ENCODE measurements at places on chromosomes 16 and 17. TPM values are rescaled to one million over a fixed set of nuclear protein-coding genes. Genes with fewer than 3 reads are reported as not detected.

DNA sequence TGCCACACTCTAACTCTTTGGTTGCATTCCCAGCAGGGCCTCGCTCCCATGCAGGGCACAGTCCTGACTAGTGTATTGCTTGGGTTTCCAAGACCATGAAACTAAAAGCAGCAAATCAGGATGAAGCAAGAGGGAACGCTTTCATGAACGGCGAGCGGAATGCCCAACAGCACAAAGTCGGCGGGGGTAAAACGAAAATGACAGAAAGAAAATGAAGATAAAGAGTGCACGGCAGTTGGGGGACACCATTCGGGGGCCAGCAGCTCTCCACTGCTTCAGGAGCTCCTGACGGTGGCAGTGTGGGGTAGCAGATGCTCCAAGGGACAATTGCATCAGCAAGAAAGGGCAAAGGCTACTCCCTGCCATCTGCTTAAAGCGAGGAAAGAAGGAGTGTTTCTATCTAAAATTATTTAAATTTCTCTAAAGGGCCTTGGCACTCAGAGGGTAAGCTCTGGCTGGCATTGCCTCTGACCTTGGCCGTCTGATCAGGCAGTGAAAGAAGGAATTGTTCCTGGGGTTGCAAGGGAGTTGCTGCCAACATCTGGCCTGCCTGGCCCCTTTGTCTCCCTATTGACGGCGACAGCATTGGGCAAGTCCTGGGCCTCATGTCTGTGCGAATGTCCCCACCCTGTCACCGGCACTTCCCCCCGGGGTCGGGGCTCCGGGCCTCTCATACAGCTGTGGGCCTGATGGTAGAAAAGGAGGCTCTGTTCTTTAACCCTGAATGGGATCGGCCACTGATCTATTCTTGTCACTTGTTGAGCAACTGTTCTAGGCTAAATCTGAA, 138.2 kb downstream of the CMIP start:
- no peak for DNase-seq
- no peaks in the 10 kb centered on the region for H3K27me3 ChIP-seq
- no peak overlapping the region for H3K27ac ChIP-seq
- no peaks in the 10 kb centered on the region for H3K4me1 ChIP-seq
- no peak overlapping the region for H3K4me3 ChIP-seq

GRCh38 chr17:51085150-51085805, 35.4 kb downstream of the SPAG9 start:
- H3K27ac ChIP-seq = no peak overlapping the region
- DNase-seq = no peak
- peaks cover 4% of the 10 kb centered on the region for H3K4me1 ChIP-seq
- no peaks in the 10 kb centered on the region for H3K27me3 ChIP-seq
- H3K4me3 ChIP-seq = no peak overlapping the region

HP gene
- total RNA-seq = 8.7 TPM

- no peaks in the 10 kb centered on the region for H3K27me3 ChIP-seq
- H3K36me3 ChIP-seq = no peaks in the 10 kb centered on the region
- no peak overlapping the region for H3K4me3 ChIP-seq
- H3K4me1 ChIP-seq = no peaks in the 10 kb centered on the region
These were observed 1.2 kb upstream of the KRT17 start for GRCh38 chr17:41625602-41626001.

GRCh38 chr17:77727037-77727615, 231.4 kb upstream of the TNRC6C start:
- no peak for DNase-seq
- H3K27me3 ChIP-seq = no peaks in the 10 kb centered on the region
- H3K27ac ChIP-seq = no peak overlapping the region
- no peaks in the 10 kb centered on the region for H3K36me3 ChIP-seq
- no peak overlapping the region for H3K4me3 ChIP-seq

GRCh38 chr17:4509923-4510617, 11.4 kb downstream of the SPNS2 start:
- DNase-seq = no peak
- no peaks in the 10 kb centered on the region for H3K27me3 ChIP-seq
- H3K27ac ChIP-seq = no peak overlapping the region
- H3K36me3 ChIP-seq = no peaks in the 10 kb centered on the region
- H3K4me3 ChIP-seq = no peak overlapping the region
- peaks cover 6% of the 10 kb centered on the region for H3K4me1 ChIP-seq

- no peak overlapping the region for H3K27ac ChIP-seq
- H3K4me1 ChIP-seq = no peaks in the 10 kb centered on the region
- peak; percentile 7 for DNase-seq
- no peaks in the 10 kb centered on the region for H3K27me3 ChIP-seq
These were observed 20.4 kb upstream of the CDYL2 start for GRCh38 chr16:80824623-80825364.

TEKT1 gene
- not detected for total RNA-seq

GRCh38 chr16:84850714-84851113, 30.9 kb downstream of the CRISPLD2 start:
- no peaks in the 10 kb centered on the region for H3K4me1 ChIP-seq
- no peaks in the 10 kb centered on the region for H3K36me3 ChIP-seq
- no peak overlapping the region for H3K27ac ChIP-seq
- H3K27me3 ChIP-seq = no peaks in the 10 kb centered on the region
- no peak overlapping the region for H3K4me3 ChIP-seq

DNA sequence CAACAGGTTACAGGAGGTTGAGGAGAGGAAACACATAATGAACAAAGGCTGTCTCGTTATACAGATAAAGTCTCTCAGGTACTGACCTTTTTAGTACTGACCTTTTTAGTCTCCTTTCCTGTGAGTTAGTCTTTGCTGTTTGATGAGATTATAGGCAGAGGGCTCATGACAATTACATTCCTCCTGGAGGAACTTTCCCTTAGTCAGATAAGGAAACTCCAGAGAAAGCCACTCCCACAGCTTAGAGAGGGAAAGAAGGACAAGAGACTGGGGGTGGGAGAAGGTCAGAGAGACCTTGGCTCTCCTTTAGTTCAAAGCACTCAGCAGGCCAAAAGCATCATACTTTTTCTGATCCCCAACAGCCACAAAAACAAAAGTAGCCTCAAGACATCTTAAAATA, 15.3 kb upstream of the PSMD7 start:
- H3K4me1 ChIP-seq = no peaks in the 10 kb centered on the region
- no peak for DNase-seq
- H3K4me3 ChIP-seq = no peak overlapping the region
- no peak overlapping the region for H3K27ac ChIP-seq
- H3K27me3 ChIP-seq = no peaks in the 10 kb centered on the region
- H3K36me3 ChIP-seq = no peaks in the 10 kb centered on the region

DNA sequence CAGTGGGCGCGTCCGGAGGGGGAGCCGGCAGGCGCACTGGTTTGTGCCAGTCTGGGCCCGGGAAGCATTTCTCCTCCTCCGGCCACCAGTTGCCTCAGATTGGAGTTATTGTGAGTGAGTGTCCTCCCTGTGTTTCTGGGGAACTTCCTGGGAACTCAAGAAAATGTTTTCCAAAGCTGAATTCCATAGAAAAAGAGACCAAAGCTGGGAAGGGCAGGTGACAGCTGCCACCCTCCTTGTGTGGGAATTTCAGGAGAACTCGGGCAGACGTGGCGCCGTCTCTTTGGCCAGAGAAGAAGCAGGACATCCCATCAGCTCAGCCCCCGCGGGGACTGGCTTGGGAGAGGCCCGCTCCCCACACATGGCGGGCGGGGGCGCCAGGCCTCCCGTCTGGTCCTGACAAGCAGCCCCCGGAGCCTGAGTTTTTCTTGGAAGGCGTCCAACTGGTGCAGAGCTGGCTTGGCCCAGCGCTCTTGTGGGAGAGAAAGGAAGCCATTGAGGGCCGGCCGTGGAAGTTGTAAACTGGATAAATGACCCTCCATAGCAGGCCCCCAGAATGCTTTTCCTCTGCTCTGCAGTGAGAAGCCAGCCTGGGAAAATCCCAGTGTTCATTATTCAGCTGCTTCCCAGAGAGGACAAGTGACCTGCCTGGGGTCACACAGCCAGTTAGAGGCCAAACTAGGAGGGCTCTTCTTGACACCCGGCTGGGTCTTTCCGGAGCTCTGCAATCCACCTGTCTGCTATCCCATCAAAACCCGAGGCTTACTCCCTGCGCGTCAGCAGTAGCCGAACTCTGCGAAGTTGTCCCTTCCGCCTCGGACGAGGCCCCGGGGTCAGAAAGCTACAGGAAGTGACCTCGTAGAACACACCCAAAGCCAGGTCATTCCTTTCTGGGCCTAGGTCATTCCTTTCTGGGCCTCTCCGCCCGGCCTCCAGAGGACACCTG, 39.2 kb upstream of the GSE1 start:
- H3K27ac ChIP-seq = no peak overlapping the region
- no peak for DNase-seq
- no peaks in the 10 kb centered on the region for H3K36me3 ChIP-seq
- no peaks in the 10 kb centered on the region for H3K27me3 ChIP-seq
- H3K4me1 ChIP-seq = peaks cover 35% of the 10 kb centered on the region

GRCh38 chr17:40937384-40937819, at the start of gene KRT23:
TSS of gene KRT23 (minus strand) at chr17:40937646. CDS start at chr17:40936603, 1,043 bp downstream.
- no peaks in the 10 kb centered on the region for H3K4me1 ChIP-seq
- no peak for DNase-seq
- H3K27me3 ChIP-seq = no peaks in the 10 kb centered on the region
- H3K27ac ChIP-seq = no peak within 1 kb of the TSS
- no peak within 1 kb of the TSS for H3K4me3 ChIP-seq

- H3K27ac ChIP-seq = no peak overlapping the region
- H3K27me3 ChIP-seq = no peaks in the 10 kb centered on the region
- DNase-seq = no peak
- H3K36me3 ChIP-seq = no peaks in the 10 kb centered on the region
These were observed 6.5 kb upstream of the XYLT2 start for GRCh38 chr17:50339381-50339780.

- peaks cover 32% of the 10 kb centered on the region for H3K4me1 ChIP-seq
- no peaks in the 10 kb centered on the region for H3K27me3 ChIP-seq
- H3K4me3 ChIP-seq = no peak overlapping the region
- DNase-seq = no peak
These were observed 74.5 kb downstream of the SEC14L1 start for GRCh38 chr17:77215281-77215680.

- H3K27ac ChIP-seq = no peak overlapping the region
- no peaks in the 10 kb centered on the region for H3K27me3 ChIP-seq
- no peaks in the 10 kb centered on the region for H3K4me1 ChIP-seq
- no peaks in the 10 kb centered on the region for H3K36me3 ChIP-seq
These were observed 111.9 kb downstream of the CNTNAP4 start for GRCh38 chr16:76389126-76389525.

CCDC40 gene
- total RNA-seq = not detected

RDM1 gene
- total RNA-seq = 9.7 TPM

DNA sequence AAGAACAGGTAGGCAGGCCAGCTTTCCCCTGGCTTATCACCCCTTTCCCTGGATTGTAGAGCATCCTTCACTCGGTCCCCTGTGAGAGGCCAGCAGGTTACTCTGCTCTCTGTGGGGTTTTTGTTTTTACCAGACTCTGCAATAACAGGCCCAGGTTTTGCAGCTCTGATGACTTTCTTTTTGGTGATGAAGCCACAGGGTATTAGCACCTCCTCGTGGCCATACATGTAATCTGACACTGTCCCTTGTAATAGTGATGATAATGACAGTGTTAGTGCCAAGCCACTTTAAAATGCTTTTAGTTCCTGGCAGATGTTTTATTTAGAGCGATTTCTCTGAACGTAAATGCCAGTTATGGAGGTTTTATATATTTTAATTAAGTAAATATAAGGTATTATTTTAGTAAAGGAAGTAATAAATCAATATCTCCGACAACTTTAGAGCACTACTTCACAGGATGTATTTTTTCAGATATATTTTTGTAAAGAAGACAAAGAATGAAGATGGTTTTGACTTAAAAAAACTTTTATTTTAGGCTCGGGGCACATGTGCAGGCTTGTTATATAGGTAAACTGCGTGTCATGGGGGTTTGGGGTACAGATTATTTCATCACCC, 38.0 kb upstream of the CPHXL start:
- peak; percentile 53 for DNase-seq
- H3K27ac ChIP-seq = no peak overlapping the region
- no peaks in the 10 kb centered on the region for H3K27me3 ChIP-seq
- H3K4me3 ChIP-seq = no peak overlapping the region
- no peaks in the 10 kb centered on the region for H3K36me3 ChIP-seq
- H3K4me1 ChIP-seq = peaks cover 5% of the 10 kb centered on the region

DNA sequence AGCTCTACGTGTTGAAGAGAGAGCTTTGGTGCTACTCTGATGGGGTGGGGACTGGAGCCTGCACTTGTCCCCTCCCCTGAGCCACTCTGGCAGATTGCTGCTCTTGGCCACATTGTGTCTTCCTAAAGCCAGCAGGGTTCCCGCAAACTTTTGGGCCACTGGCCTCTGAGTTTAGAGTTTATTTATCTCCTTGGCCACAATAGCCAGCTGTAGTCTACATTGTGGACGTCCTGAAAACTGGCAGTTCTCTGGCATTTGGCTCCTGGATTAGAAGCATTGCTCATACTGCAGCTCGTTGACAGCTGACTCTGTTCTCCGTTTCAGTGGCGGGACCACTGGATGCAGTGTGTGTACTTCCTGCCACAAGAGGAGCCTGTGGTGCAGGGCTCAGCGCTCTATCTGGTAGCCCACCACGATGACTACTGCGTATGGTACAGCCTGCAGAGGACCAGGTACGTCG, 34.6 kb downstream of the PRMT7 start:
- DNase-seq = no peak
- no peaks in the 10 kb centered on the region for H3K4me1 ChIP-seq
- H3K4me3 ChIP-seq = no peak overlapping the region
- H3K27ac ChIP-seq = no peak overlapping the region
- H3K36me3 ChIP-seq = peaks cover 21% of the 10 kb centered on the region
- no peaks in the 10 kb centered on the region for H3K27me3 ChIP-seq

DNA sequence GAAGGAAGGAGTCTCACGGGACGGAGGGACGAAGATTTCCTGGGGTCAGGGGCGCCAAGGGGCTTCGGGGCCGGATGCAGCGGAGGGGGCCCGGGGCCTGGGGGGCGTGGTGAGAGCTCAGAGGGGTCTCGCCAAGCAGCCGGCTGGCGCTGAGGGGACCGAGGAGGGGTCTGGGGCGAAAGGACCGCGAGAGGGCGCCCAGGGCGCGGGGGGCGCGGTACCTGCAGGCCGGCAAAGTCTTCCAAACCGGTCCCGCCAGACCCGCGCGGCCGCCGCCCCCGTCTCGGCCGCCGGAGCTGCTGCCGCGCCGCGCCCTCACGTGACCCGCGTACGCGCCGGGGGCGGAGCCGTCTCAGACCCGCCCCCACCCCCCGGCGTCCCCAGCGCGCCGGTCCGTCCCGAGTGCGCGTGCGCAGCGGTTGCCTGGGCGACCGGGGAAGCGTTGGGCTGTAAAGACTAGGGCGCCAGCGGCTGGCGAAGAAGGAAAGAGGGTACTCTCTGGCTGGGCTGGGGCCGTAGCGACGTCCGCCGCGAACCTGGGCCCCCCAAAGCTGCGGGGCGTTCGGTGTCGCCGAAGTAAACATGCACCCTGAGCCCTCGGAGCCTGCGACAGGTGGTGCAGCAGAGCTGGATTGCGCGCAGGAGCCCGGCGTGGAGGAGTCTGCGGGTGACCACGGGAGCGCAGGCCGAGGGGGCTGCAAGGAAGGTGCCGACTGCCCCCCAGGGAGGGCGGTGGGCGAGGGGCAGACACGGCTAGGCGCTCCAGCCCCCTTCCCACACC, at the start of the genes DNAAF1 and HSDL1:
DNAAF1 (plus strand) TSS at position 450 of the 781 bp plus-strand sequence; CDS start at position 583, 133 bp downstream.
HSDL1 (minus strand) TSS at position 319 of the 781 bp plus-strand sequence. CDS start 13,856 bp downstream, outside the sequence.
- H3K4me1 ChIP-seq = no peaks in the 10 kb centered on the region
- peak within 1 kb of the TSS; percentile 91 for H3K4me3 ChIP-seq
- H3K27ac ChIP-seq = no peak within 1 kb of the TSS
- DNase-seq = peak; percentile 32
- H3K27me3 ChIP-seq = no peaks in the 10 kb centered on the region

HNF1B gene
- 2.7 TPM for total RNA-seq

Data from GM12878 (cell line).